Aortic smooth muscle cell (primary cell): ENCODE measurements at places on chromosomes 12 and 14. TPM values are rescaled to one million over a fixed set of nuclear protein-coding genes. Genes with fewer than 3 reads are reported as not detected.

OR10G2 gene
- total RNA-seq = not detected in 2 replicates

DHRS4L2 gene
- total RNA-seq = 9.2 and 18.4 TPM in 2 replicates

CAPZA3 gene
- not detected in 2 replicates for total RNA-seq

RASSF9 gene
- 0.66 and 0.93 TPM in 2 replicates for total RNA-seq

GDF3 gene
- total RNA-seq = not detected in 2 replicates

CD27 gene
- 0.12 and 0.13 TPM in 2 replicates for total RNA-seq

SERPINA3 gene
- total RNA-seq = 0.81 and 1.6 TPM in 2 replicates

TAS2R46 gene
- total RNA-seq = 1.1 and 2.8 TPM in 2 replicates
